A673 (cell line): ENCODE measurements at places on chromosomes 16 and 17. TPM values are rescaled to one million over a fixed set of nuclear protein-coding genes. Genes with fewer than 3 reads are reported as not detected.

The KCTD19 gene
- total RNA-seq = 0.32 TPM in 1 of 2 replicates, not detected in the other

The RMI2 gene
- total RNA-seq = 28.5 and 38.4 TPM in 2 replicates

The TVP23B gene
- 26.5 and 31.6 TPM in 2 replicates for total RNA-seq

The WNT9B gene
- not detected in 2 replicates for total RNA-seq

The KRTAP3-1 gene
- not detected in 2 replicates for total RNA-seq

DNA sequence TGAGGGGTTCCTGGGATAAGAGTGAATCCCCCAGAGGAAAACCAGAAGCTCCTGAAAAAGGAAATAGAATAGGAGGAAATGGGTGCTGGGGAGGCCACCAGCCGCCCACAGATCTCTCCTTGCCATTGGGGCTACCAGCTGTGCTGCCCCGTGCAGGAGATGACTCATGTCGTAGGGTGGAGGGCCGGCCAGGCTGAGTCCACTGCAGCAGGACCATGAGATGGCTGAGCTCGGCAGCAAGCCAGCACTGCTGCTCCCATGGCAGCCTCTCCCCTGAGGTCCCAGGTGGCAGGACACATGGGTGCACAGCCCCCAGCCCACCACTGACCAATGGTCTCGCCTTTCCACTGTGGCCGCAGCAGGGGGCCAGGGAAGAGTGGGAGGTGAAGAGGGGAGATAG, 95.5 kb downstream of the GNAO1 start:
- DNase-seq = no peak

DNA sequence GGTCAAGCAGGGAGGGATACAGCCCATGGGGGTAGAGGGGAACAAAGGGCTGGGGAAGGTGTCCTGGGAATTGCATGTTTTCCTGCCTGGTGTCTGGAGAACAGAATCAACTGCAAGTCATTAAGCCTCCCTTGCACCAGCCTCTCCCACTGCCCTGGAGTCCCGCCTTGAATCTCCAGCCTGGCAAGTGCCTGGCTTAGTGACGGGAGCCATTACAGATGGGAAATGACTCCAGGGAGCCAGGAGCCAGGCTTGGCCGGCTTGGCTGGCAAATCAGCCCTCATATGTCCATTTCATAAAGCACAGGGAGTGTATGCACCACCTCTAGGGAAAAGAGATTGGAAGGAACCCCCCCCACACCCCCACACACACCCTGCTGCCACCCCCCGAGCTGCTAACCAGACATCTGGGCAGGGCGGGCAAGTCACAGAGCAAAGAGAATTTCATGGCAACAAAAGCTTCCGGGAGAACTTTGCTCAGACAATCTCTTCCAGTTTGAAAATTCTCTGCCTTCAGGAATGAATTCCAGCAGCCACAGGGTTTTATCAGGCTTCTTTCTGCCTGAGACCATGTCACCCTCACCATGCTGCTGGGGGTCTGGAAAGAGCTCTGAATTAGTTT, 127.7 kb downstream of the NTN1 start:
- DNase-seq = no peak

DNA sequence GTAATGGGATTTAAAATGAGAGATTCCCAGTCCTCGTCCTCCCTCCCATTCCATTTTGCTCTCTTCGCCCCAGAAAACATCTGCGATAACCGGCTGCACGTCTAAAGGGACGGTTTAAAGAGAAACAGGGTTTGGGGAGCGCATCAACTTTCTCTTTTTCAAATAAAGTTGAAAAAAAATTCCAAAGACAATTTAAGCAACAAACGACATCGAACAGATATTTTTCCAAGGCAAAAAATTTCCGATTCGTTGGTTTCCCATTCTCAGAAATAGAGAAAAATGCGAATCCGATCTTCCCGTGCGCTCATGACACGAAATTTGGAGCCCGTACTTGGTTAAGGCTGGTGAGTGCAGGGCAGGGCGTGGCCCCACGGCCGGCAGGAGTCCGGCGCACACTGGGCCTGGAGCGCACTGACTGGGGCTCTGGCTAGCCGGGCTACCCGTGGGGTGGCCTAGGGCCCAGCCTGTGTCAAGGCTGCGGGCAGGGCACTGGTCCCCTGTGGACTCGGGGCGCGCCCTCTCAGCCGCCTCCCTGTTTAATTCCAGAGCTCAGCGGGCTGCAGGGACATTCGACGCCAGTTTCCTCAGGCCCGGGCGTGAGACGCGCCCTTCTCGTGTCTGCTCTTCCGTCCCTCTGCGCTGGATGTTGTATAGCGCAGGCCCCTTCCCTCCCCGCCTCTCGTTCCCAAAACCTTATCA, 17.9 kb upstream of the ZFHX3 start:
- no peak for DNase-seq

DNA sequence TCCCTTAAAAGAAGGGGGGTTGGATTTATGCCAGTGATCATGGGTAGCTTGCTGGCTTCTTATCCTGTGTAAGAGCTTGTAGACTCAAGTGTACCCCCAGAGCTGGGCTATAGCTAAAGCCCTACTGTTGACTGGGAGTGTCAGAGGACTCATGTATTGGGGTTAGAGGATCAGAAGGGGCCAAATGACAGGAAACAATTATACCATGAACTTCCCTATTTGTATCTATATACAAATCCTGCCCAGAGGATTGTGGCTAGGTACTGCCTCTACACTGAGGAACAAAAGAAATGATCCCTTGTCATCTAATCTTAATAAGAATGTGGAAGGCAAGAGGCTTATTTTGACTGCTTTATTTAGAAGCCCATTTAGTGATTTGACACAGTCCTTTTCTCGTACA, 14.3 kb downstream of the ZP2 start:
- DNase-seq = no peak

- DNase-seq = no peak
Measured at GRCh38 chr16:2614761-2615191, 67.5 kb upstream of the KCTD5 start.

DNA sequence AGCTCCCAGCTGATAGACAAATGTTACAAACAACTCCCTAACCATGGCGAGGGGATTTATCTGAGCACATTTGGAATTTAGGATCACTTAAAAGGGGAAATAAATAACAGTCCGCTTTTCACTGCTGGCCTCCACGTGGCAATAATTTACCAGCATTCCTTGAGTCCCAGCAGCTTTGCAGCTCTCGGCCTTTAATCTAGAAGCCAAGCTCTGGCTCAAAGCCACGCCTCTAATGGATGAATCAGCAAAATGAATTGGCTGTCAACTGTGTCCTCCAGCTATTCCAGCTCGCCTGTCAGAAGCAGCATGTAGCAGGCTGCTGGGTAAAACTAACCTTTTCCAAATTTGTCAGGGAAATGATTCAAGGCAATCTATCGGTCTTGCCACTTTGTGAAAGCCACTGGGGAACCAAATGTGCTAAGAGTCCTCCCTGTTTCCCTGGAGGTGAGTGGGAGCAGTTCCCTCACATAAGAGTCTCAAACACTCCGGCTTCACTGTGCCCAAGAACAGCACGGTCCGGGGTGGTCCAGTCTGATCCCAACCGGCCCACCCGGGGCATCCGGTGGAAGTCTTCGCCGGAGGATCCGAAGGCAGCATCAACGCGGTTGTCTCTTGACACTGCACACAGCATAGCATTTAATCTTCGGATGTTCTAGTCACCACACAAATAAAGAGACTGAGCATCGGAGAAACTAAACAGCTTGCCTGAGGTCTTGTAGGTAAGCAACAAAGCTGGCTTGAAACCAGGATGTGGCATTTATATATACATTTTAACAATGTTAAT, 143.3 kb downstream of the PARN start:
- DNase-seq = peak; percentile 92

- DNase-seq = peak; percentile 58
Measured at GRCh38 chr16:83689385-83689831, 118.4 kb upstream of the HSBP1 start.

- no peak for DNase-seq
Measured at GRCh38 chr17:33073416-33073815, 81.8 kb downstream of the SPACA3 start.

- DNase-seq = peak; percentile 71
Measured at GRCh38 chr16:2838928-2839327, 8.8 kb downstream of the ZG16B start.

DNA sequence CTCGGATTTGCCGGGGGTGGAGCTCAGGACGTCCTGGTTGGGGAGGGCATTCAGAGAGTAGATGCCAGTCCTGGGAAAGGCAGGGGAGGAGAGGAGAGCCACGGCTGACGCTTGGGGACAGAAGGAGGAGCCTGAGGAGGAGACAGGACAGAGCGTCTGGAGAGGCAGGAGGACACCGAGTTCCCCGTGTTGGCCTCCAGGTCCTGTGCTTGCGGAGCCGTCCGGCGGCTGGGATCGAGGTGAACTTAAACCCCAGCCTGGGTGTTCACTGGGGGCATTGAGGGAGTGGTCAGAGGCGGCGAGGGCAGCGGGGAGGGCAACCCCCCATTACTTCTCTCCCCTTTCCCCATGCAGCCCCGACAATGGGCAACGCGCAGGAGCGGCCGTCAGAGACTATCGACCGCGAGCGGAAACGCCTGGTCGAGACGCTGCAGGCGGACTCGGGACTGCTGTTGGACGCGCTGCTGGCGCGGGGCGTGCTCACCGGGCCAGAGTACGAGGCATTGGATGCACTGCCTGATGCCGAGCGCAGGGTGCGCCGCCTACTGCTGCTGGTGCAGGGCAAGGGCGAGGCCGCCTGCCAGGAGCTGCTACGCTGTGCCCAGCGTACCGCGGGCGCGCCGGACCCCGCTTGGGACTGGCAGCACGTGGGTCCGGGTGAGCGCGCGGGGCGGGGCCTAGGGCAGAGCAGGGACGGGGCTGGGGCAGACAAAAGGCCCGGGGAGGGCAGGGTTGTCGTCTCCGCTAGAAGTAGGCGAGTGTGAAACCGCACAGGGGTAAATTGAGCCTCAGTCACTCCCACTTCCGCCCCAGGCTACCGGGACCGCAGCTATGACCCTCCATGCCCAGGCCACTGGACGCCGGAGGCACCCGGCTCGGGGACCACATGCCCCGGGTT, 3.7 kb downstream of the NOL3 start:
- peak; percentile 87 for DNase-seq

- no peak for DNase-seq
Measured at GRCh38 chr17:21549107-21549687, 143.1 kb upstream of the KCNJ18 start.
